Activated CD4-positive, alpha-beta T cell treated with anti-CD3 and anti-CD28 coated beads, Interleukin-2, amount 50 U/mL, for 1 hour (primary cell): ENCODE measurements at places on chromosomes 2 and 18.
A peak's percentile ranks its signal among the peaks of the same experiment; 100 is the strongest.

- no peak for DNase-seq
Observed at GRCh38 chr18:8254654-8255053, 354.6 kb upstream of the RAB12 start.

DNA sequence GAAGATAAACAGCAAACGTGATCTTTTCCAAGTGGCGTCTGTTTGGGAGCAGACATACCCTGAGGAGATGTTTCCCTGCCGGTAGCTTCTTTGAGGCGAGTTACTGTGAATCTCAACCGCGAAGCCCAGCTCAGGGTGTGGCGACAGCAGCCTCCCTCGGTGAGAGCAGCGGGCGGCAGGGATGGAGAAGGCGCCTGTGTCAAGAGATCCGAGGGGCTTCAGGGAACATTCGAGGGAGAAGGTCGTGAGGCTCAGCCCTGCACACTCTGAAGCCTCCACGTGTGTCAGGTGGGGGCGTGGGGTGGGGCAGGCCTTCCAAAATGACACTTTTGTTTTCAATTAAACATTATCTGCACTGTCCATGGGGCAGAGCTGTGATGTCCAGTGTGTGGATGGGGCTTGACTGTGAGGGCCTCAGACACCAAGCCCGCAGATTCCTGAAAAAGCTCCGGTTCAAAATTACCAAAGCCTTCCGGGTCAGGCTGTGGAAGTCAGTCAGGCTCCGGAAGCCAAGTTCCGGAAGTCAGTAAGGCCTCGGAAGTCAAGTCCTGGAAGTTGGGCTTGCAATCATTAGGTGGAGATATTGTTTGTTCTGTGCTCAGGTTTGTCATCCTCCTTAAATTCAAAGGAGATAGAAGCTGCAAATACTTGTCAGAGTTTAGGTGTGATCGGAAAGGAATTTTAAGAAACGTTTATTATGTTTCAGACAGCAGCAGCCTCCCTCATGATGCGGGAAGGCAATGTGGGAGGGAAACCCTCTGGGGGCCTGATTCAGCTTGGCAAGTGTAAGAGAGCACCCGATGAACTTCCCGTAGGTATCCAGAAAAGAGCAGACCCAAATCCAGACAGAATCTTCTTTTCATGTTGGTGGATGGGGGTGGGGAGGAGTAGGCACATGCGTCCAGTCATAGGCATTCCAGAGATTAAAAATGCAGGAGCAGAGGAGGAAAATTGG, 20.7 kb downstream of the SMIM21 start:
- no peak for DNase-seq

GRCh38 chr18:59655676-59656075, 41.5 kb downstream of the CCBE1 start:
- no peak for DNase-seq

GRCh38 chr2:113896791-113897190, 6.9 kb downstream of the ACTR3 start:
- DNase-seq, result no peak

- no peak for DNase-seq
Observed at GRCh38 chr2:160582081-160582480, 88.5 kb upstream of the RBMS1 start.

DNA sequence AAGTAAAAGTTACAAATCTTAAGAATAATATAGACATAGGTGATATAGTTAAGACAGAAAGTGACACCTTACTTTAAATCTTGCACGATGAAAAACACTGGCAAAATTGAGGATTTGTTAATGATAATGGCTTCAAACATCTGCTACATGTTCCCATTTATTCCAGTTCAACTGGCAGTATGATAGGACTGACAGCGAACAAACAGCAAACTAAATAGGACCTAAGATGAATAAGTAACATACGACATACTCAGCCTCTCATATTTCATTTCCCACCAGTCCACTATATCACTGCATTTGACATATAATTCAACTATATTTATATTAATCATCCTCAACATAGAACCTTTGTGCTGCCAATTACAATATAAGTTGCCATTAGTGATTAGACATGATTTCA, 36.3 kb downstream of the ACVR1C start:
- DNase-seq, result no peak

GRCh38 chr2:211479536-211480150, 923.2 kb downstream of the CPS1 start:
- DNase-seq, result no peak

GRCh38 chr2:85961053-85961452, 72.3 kb upstream of the ST3GAL5 start:
- DNase-seq, result no peak

DNA sequence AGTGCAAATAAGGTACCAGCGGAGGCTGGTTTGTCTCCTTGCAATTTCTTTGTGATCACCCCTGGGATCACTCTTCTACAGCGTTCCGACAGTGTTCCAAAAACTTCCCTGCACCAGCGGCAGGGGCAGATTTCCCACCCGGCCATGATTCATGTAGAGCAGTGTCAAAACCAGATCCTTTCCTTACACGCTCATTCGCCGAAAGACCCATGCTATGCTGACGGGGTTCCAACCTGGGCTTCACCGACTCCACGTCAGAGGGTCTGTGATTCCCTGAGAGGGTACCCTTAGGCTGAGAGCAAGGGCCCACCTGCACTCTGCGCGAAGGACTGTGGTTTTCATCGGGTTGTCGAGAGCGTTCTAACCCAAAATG, 423 bp upstream of the TTC27 start:
- peak; percentile 12 for DNase-seq

DNA sequence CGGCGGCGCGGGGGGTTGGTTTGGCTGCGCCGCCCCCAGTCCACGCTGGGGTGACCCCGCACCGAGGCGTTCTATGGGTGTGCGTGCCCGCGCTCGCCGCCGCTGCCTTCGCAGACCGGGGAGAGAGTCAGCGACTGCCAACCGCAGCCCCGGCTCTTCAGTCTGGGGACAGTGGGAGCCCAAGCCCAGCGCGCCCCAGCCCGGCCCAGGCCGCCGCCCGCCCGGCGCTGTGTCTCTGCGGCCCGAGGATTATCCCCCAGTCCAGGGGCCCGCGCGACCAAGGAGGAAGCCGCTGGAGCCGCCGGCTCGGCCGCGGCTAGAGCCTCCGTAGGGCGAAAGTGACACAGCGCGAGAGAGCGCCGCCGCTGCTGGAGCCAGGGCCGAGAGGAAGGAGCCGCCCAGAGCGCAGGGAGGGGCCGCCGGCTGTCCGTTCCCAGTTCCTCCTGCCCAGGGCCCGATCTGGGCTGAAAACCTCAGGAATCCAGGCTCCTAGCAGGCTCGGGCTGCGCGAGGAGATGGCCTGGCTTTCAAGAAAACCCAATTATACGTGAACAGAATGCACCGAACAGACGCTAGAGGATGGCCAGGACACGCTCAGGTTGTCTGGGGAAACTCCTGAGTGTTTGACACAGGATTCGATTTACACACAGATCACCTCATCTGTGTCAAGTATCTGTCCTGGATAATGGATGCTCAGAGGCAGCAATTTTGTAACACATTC, 2.4 kb downstream of the CTIF start:
- DNase-seq, result peak; percentile 4

DNA sequence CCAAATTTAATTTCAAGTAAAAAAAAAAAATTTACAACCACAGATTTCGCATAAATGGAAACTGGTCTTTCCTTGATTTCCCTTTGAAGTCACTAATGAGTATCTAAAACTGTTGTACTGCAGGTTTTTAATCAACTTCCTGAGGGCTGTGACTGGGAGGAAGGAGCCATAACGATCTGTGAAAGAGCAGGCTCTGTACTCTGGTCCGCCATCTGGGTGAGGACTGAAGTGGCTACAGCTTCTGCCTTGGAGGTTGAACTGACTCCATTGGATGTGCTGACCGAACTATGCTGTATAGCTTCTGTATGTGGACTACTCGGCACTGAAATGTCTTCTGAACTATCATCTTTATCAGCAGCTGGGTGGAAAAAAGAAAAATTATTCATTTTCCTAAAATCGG, 69.3 kb upstream of the CHN1 start:
- DNase-seq, result no peak

DNA sequence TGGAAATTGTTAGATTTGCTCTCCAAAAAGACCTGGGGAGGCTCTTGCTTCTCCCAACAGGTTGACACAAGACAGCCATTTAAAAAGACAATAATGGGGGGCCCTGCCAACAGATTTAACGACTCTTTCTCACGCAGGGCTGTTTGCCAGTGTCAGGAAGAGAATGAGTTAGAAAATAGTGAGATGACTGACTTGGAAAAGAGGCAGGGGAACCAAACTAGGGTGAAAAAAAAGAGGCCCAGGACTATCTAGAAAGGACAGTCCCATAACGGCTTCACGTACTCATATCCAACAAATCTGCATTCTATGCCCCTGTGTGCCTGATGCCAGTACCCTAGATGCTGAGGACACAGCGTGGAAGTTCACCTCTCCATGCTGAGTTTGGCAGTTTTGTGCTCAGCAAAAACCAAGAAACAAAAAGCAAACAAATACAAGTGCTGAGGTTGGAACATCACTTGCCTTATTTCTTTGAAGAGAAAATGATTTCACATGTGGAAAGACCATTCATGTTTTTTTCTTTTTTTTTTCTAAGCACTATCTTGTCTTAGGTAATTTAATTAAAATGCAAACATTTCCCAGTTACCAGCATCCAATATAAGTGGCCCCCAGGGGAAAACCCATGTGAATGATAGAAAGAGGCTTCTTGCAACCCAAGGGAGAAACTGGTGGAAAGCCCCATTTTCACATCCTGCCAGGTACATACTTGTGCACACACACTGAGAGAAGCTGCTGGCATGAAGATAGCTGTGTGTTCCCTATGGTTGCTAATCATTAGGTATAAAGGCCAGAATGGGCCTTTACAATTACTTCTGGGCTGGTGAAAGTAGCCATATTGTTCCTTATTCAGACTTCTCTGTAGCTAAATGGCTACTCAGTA, 10.6 kb upstream of the WIPF1 start:
- no peak for DNase-seq

DNA sequence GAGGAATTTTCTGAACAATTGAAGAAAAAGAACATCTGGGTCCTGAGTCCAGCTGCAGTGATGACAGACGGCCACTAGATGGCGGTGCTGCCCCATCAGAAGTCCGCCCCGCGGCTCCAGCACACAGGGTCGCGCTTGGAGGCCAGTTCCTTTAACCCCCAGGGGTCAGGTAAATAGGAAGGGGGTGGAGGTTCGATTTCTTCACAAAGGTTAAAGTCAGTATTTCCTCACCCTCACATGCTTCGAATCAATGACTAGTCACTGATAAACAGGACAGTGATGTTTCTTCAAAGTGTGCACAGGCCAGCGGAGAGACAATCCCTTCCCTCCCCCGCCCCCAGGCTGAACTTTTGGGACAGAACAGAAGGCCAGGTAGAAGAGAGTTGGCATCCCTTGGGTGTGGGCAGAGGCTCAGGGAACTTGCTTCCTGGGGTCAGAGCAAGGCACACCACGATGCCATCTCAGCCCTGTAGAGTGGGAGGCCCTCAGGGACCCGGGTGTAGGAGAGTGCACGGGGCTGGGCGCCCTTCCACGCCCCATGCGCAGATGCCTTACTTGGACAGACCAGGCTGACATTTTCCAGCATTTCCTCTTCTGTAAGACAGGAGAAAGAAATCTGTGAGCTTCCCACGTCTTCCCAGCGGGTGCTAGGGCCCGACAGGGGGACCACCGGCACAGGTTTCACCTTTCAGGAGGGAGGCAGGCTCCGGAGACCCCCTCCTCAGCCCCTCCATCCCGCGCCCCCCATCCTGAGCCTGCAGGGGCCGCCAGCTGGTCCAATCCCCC, 722 bp downstream of the APOB start:
- peak; percentile 51 for DNase-seq

- no peak for DNase-seq
Observed at GRCh38 chr2:72780477-72780876, 45.4 kb downstream of the EXOC6B start.

GRCh38 chr2:215397632-215398341, 38.1 kb downstream of the FN1 start:
- DNase-seq, result no peak

DNA sequence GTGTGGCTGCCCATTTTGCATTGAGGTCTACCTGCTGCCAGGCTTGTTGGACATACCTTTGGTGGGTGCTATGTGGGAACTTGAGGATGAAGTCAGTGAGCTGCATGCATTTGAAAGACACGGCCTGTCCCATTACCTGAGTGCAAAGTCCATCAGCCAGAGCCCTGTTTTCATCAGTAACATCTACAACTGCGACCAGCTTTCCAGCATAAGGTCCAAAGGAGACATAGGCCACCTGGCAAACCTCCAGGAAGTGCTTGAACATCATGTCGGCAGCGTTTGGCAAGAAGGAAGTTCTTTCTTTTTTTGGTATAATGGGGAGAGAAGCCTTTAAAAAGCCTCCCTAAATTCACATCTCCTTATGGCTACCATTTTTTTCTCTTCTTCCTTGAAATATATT, 143.1 kb downstream of the FAM161A start:
- no peak for DNase-seq

- DNase-seq, result no peak
Observed at GRCh38 chr2:64514008-64514407, 10.1 kb upstream of the AFTPH start.

GRCh38 chr2:109126501-109126860, 2.5 kb upstream of the SH3RF3 start:
- no peak for DNase-seq

DNA sequence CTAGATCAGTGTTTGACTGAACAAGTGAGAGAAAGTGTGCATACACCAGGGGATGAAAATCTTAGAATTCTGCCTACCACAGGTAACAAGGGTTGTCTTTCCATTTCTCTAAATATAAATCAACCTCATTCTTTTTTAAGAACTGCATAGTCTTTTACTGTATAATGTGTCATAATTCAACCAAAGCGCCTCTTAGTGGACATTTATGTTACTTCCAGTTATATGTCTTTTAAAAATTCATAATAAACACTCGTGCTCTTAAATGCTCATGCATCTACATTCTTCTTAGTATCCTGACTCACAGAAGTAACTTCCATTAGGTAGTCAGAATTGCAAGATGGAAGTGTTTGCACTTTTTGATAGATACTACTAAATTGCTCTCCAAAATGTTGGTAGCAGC, 76.2 kb downstream of the CHRNA1 start:
- DNase-seq, result no peak

DNA sequence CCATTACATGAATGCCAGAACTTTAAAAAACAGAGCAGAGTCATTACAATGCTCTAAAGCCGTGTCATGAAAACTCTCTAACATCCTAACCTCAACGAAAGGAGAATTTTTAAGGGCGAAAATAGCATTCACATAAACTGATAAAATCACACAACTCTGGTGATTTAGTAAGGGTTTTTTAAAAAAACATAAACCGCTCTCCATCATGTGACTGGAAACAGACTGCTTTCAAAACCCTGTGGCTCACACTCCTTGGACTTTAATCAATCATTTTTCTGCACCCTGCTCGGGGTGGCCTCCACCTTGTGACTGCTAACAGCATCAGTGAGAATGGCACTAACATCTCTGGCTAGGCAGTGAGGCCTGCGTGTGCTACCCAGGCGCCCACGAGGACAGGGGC, 12.1 kb downstream of the DOCK10 start:
- no peak for DNase-seq
